ENCODE measurements at places on chromosomes 3 and 15. TPM values are rescaled to one million over a fixed set of nuclear protein-coding genes. Genes with fewer than 3 reads are reported as not detected.

The TMC3 gene
- not detected for total RNA-seq

The DUOXA2 gene
- not detected for total RNA-seq

The WDR93 gene
- total RNA-seq: 1.2 TPM

The MRPL3 gene
- total RNA-seq: 119 TPM

The MUC13 gene
- not detected for total RNA-seq

The OXTR gene
- 70.9 TPM for total RNA-seq

The LRRC15 gene
- under 0.01 TPM for total RNA-seq

The GPR87 gene
- total RNA-seq: 3.2 TPM

The ZNF621 gene
- 7.5 TPM for total RNA-seq

The ACTC1 gene
- total RNA-seq: not detected

The PSTPIP1 gene
- total RNA-seq: 0.18 TPM

The ARHGAP31 gene
- 4.6 TPM for total RNA-seq

The MBNL1 gene
- 250 TPM for total RNA-seq

The CHRNA7 gene
- total RNA-seq: not detected

The SLC12A1 gene
- not detected for total RNA-seq

The PTH1R gene
- total RNA-seq: 1.6 TPM

The ERICH6 gene
- 0.35 TPM for total RNA-seq

The PARP14 gene
- 19.0 TPM for total RNA-seq

The LRRC31 gene
- total RNA-seq: not detected

The SNTN gene
- not detected for total RNA-seq

The REC114 gene
- total RNA-seq: not detected

The PARP3 gene
- total RNA-seq: 35.6 TPM

The ICE2 gene
- total RNA-seq: 6.9 TPM

The SEMA5B gene
- under 0.01 TPM for total RNA-seq

The PTX3 gene
- 865 TPM for total RNA-seq
